H9 (cell line): ENCODE measurements at places on chromosomes 4 and X. TPM values are rescaled to one million over a fixed set of nuclear protein-coding genes. Genes with fewer than 3 reads are reported as not detected.
A peak's percentile ranks its signal among the peaks of the same experiment; 100 is the strongest.

PPP2R2C gene
- total RNA-seq: 8.1 and 8.6 TPM in 2 replicates

DNA sequence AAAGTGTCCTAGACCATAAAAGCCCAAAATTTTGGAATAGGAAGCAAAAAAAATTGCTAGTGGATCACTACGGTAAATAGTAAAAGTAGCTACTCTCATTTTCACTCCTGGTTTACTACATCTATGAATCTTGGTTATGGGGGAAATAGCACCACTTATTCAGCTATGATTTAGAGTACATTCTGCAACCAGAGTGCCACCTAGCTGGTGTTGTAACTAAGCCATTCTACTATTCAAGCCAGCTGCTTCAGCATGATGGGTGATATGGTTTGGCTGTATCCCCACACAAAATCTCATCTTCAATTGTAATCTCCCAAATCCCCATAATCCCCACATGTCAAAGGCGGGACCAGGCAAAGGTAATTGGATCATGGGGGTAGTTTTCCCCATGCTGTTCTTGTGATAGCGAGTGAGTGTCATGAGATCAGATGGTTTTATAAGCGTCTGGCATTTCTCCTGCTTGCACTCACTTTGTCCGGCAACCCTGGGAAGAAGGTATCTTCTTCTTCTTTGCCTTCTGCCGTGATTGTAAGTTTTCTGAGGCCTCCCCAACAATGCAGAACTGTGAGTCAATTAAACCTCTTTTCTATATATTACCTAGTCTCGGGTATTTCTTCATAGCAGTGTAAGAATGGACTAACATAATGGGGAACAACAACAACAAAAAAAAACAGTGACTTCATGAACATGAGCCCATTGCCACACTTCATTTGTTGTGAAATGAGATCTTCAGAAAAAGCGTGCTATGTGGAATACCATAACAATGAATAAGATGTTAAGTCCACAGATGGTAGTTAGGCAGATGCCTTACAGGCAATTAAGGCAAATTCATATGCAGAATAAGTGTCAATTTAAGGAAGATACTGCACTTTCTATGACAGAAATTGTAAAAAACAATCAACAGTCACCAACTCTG is 280.1 kb downstream of the PABPC4L start:
- no peak for DNase-seq

DNA sequence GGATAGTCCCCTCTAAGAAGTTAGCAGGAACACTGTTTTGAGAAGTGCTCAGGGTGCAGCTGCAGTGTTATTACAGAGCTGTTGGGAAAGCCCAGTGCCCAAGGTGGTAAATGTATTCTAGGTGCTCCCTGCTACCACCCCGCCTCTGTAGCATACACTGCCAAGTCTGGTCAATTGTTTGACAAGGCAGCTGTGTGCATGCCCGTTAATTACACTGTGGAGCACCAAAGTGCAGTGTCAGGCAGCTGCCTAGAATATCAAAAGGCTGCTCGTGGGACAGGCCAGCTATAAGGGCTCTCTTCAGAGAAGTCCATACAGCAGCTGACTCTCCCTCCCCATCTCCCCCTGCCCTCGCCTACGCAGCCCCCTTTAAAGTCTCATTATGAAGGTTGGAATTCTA is 99.9 kb upstream of the KLHL13 start:
- DNase-seq: no peak

DNA sequence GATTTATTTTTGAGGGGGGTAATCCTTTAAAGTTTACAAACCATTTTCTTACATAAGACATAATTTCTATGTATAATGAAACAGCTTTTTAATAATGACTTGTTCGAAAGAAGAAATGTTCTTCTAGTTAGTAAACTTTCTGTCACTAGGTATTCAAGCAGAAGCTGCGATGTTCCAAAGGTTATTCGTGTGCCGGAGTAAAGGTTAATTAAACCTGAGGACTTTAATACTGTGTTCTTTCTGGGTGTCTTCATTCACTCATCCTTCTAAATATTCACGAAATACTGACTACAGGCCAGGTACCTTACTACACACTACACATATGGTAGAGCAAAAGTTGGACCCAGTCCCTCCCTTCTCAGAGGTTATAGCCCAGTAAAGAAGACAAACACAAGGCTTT is 96.7 kb downstream of the NR3C2 start:
- no peak for DNase-seq

SPANXN4 gene
- total RNA-seq: not detected in 2 replicates

FHIP1A gene
- total RNA-seq: 24.9 and 28.2 TPM in 2 replicates

- peak; percentile 43 for DNase-seq
Observed at GRCh38 chr4:39970671-39971640, 6.8 kb downstream of the PDS5A start.

DNA sequence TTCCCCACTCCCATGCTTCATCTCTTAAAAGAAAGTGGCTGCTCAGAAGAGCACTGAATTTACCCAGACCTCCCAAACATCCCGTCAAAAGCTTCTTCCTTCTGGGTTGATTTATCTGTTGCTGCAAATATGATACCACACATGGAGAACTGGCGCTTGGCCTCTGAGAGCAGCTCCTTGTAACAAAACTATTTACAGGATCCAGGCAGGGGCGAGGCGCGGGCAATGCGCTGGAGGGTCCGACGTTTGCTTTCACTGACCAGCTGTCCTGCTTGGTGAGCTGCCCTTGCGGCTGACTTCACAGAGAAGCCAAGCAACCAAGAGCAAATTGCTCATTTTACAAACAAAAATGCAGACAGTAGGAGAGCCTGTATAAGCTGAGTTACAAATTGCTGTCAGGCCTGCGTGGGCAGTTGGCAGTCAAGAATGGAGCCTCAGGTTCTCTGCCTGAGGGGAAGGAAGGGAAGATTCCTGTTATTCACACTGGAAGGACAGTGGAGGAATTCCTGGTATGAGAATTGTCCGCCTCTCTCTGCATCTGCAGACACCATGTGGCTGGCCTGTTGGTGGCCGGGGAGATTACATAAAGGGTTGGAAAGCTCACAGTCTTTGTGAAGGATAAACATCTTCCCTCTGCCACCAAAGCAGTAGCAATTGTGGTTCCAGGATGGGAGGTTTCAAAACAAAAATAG is 192.2 kb upstream of the LEF1 start:
- DNase-seq: peak; percentile 47

DNA sequence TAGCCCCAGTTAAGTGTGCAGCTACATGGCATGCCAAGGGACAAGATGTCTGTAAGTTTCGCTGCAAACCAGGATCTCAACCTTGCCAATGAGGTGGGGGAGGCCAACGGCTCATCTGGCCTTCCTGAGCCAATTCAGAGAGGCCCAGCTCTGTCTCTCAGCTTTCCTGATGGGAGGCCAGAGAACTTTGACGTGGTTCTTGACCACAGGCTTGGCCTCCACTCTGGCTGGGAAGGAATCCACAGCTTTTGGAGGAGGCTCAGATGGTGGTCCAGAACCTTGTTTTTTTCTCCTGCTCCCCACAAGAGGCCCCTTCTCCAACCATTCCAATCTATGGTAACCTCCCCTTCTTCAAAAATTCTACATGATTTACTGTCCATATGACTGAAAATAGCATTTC is 9.8 kb downstream of the CAPN6 start:
- no peak for DNase-seq
